Right forelimb (tissue), 1 donor: ENCODE measurements at places on chromosomes 1 and 21.

GRCh38 chr1:181485287-181486097, 2.2 kb downstream of the CACNA1E start:
- DNase-seq: no peak

DNA sequence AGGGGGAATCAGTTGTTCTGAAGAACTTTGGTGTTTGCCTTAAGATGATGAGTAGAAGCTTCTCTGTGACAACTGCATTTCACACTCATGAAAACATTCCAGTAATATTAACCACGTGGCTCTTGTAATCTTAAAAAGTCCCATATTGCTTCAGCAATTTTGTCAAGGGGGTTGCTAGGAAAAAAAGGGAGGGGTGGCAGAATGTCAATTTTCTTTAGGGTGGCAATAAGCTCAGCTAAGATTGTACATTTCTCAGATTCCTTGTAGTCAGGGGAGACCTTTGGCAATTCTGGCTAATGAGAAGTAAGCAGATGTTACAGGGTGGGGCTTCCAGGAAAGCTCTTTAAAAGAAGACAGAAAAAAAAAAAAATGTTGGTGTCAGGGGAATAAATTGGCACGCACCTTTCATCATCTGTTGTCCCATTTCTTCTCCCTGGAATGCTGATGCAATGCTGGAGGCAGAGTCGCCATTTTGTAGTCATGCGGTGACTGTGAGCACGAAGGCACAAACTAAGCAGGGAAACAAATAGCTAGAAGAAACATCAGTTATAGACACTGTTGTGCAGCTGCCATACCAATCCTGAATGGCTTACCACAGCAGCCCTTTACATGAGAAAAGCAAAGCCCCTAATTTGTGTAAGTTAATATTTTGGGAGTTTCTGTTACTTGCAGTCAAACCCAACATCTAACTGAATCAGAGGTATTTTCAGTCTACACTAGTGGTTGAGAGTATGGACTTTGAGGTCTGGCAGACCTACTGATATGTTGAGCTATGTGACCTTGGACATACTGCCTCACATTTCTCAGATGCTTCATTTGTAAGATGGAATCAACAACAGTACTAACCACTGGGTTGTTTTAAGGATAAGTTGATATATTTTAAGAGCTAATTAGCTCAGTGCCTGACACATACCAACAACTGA, 56.1 kb upstream of the MRPS6 start:
- DNase-seq: no peak

DNA sequence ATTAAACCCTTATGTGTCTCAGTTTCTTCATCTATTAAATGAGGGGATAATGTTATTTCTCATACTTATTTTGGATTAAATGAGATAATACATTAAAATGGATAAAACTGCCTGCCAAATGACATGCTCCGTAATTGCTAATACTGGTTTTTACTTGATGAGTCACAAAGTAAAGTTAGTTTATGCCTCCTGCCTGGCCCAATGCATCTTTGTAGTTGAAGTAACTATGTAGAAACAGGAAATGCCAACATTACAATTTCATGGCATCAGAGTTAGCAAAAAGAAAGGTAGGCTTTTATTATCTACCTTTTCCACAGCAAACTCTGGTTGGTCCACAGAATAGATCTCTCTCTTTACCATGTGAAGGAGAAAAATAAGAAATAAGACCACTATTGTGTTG, 214.5 kb downstream of the TBX15 start:
- DNase-seq: no peak

- peak; percentile 72 for DNase-seq
Observed at GRCh38 chr21:42056996-42057689, 14.0 kb upstream of the UMODL1 start.

DNA sequence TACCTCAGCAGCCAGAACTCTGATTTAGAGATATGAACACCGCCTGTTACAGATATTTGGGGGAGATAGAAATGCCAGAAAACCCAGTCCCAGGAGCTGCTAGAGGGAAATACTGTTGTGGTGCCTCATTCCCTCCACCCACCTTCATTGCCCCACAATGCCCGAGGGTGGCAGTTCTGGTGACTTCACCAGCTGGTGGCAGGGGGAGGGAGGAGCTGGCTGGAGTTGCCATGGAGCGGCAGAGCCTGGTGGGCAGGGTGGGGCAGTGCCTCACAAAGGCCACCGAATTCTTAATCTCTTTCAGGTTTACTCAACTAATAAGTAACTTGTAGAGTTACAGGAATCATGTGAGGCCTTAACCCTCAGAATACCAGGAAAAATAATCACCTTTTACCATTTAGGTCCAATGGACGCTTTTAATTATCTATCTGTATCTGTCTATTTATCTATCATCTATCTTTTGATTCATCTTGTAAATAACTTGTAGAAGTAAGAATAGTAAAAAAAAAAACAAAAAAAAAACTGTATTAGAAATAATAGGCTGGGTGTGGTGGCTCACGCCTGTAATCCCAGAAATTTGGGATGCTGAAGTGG, 11.7 kb upstream of the S100A11 start:
- DNase-seq: no peak
